ENCODE measurements at places on chromosomes 2 and 18.

- no peak for DNase-seq
Observed at GRCh38 chr2:12041236-12041635, 294.8 kb downstream of the LPIN1 start.

DNA sequence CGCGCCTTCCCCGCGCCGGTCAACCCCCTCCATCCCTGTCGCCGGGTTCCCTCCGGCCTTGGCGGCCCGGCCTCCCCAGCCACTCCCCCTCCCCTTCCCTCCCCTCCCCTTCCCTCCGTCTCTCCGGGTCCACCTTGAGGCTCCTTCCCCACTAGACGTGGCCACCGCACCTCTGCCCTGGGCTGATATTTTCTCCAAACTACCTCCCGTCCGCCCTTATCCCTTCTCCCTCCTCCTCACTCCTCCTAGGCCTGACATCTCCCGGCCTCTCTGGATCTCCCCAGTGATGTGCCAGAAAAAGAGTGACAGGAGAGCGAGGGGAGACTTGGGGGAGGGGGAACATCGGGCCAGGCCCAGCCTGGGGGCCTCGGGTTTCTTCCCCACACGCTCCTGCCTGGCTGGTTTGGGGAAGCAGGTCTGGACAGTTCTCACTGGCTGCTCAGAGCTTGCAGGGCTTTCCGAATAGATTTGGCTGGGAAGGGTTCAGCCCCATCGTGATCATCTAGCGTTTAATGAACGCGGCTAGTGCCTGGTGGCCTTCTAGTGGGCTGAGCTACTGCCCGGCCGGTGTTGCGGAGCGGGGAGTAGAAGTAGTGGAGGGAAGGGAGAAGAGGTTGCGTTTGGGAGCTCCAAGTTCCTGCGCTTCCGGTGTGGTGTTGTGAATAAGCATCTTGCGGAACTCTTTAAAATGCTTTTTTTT lies 641 bp downstream of the MAPRE3 start:
- DNase-seq, result peak; percentile 34

GRCh38 chr2:179855673-179856072 lies 5.7 kb downstream of the ZNF385B start:
- no peak for DNase-seq

DNA sequence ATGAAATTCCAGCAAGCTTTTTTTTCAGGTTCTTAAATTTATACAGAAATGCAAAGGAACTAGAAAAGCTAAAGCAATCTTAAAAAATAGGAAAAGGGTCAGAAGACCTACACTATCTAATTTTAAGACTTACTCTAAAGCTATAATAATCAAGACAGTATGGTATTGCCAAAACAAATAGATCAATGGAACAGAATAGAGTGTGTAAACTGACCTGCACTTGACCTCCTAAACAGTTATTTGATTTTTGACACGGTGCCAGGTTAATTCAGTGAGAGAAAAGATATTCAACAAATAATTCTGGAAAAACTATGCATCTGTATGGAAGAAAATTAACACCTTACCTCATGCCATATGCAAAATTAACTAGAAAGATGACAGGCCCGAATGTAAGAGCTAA lies 73.6 kb downstream of the OLA1 start:
- DNase-seq, result no peak

DNA sequence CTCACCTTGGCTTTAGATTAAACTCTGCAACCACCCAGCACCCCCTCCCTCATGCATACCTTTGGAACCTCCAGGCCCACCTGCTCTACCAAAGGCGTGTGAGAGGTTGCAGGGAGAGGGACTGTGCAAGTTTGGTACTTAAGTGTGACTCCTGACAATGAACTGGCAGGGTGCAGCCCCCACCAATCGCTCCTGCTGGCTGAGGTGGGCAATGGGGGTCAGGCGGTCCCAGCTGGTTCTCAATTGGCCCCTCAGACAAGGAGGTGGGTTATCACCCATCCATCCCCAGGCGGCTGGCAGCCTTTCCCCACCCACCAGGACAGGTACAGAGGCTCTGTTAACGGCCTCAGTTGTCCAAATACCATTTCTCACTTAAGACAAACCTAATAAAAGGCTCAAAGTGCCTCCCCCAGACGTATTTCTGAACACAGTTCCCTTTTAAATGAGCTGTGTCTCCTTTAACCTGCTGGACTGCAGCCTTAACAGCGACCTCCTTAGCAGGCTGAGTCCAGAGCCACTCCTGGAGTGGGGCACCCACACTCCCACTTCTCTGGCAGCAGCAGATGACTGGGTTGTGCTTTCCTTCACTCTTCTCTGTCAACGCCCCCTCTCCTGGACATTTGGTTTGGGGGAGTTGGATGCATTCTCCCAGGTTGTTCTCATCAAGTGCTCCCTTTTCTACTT lies 169.2 kb upstream of the SMAD2 start:
- no peak for DNase-seq

GRCh38 chr2:128422571-128422970 lies 103.9 kb upstream of the HS6ST1 start:
- DNase-seq, result peak; percentile 97

- no peak for DNase-seq
Observed at GRCh38 chr2:122706757-122707223, 951.3 kb downstream of the TSN start.

DNA sequence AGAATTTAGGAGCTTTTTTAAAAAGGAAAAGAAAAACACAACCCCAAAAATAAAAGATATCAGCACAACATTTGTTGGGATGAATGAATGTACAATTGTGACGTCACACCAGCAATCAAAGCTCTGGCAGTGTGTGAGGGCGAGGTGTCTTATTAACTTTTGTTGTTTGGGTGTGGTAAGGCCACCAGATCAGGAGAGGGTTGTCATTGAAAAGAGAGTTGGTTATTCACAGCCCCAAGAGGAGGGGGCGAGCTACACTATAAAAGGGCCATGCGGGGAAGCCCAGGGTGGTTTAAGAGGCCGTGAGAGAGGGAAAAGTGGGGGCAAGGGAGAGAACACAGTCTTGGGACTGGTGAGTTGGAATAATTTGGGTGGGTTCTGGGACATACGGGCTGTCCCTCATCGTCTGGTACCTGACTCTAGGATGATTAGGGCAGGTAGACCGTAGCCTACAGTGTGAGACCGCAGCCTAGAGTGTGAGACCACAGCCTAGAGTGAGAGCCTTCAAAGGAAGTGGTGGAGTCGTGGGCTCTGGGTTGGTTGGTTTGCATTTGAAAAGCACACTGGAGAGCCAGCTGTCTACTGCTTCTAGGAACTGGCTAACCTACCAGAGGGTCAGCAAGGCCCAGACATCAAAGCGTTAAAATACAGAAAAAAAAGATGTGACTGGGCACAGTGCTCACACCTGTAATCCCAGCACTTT lies 128.4 kb downstream of the INO80D start:
- DNase-seq, result no peak

DNA sequence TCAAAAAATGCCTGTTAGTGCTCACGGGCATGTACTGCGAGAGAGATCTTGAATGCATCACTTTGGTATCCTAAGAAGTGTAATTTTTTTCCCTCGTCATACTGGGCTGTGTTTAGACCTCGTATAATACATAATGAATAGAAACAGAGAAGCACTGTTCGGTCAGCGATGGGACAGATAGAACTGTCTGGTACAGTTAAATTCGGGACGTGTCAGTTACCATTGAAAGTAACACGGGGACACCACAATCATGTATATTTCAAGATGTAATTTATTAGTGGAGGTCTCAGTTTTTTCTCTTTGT lies 1.8 kb downstream of the PKP4 start:
- DNase-seq, result no peak

- DNase-seq, result no peak
Observed at GRCh38 chr2:105757433-105757832, 12.7 kb downstream of the NCK2 start.

DNA sequence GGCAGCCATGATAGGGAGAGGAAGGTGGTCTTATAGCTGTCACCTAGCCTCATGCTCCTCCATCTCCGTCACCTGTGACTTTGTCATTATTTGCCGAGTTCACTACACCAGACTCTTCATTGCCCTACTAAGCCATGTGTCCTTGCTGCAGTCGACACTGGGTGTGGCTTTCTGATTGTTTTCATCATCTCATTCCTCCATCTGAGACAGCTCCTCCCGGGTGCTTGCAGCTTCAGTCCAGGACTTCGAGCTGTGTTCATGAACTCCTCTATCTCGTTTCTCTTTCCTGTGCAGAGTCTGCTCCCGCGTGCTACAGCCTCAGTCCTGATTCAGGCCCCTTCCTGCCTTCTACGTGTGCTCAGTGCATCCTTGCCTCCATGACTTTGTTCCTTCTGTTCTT lies 295.1 kb upstream of the TNP1 start:
- DNase-seq, result no peak

GRCh38 chr2:211620986-211621385 lies 917.6 kb downstream of the ERBB4 start:
- no peak for DNase-seq

DNA sequence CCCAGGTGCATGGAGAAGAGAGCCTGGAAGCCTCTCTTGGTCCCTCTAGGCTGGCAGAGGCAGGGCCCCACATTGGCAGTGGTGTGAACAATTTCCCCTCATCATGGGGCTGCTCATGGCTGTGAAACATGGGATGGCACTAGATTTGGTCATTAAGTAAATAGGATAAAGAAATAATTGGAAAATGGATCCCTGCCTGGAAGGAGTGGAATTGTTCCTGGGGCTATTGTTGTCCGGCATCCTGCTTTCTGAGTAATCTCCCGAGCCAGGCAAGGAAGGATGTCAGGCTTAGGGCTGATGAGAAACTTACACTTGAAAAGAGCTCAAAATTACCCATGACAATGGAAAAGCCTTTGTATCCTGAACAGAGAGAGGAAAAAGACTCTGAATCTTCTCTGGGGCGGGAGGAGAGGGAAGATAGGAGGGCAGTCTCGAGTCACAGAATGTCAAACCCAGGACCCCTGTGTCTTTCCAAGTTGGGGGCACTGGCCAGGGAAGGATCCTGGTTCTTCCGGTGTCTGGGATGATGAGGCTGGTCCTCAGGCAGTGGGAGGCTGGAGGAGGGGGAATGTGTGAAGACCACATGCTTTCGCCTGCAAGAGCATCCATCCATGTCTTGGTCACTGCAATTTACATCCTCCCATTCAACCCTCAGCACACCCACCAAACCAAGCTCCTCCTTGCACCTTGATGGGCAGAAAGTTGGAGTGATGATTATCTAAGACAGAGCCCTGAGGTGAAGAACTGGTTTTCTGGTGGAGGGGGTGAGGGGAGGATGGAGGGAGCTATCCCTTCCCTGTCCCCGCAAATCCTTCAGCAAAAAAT lies 27.1 kb upstream of the STEAP3 start:
- DNase-seq, result no peak

GRCh38 chr2:232872826-232873225 lies 2.8 kb downstream of the SNORC start:
- no peak for DNase-seq

GRCh38 chr18:66077066-66077465 lies 326.3 kb downstream of the CDH7 start:
- no peak for DNase-seq

DNA sequence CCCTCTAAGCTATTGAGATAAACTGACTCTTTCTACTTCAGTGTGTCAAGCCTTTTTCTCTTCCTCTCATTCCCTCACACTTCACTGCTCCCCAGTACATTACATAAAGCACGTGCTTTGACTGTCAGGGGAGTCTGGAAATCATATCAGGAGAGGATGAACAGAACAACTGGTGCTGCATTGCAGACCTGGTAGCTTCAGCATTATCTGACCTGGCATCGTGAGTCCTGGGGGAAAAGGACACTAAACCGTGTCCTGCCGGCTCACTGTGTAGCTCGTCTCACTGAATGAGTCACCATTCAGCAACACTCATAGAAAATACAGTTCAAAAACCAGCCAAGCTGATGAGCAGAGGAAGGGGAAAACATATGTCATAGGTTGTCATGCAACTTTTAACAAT lies 108.5 kb upstream of the UNC80 start:
- DNase-seq, result peak; percentile 59

DNA sequence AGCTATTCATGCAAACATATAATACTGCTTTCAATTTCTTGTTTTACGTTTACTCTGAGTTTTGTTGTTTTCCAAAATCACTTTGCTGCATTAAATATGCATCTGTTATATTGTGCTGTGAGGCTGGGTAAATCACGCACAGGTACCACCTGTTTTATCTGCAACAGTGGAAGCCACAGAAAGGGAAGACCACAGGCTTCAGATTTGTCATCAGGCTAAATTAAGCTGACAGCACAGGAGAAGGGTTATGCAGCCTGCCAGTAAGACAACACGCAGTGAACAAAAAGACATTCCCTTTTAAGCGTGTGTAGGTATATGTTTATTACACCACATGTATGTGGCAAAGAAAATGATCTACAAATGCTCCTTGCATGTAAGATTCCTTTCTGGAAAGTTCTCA lies 38.2 kb downstream of the ZNF516 start:
- DNase-seq, result no peak

GRCh38 chr2:23380562-23381065 lies 4.4 kb upstream of the KLHL29 start:
- DNase-seq, result peak; percentile 54

DNA sequence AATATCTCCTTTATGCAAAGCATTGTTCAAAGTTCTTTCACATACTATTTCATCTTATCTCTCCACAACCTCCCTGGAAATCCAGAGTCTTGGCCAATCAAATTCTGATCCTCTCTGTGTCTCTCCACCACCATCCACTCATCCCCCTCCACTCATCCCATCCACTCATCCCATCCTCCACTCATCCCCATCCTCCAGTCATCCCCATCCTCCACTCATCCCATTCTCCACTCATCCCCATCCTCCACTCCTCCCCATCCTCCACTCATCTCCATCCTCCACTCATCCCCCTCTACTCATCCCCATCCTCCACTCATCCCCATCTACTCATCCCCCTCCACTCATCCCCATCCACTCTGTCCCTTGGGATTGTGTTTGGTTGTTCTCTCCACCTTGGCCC lies 101.1 kb downstream of the BCL2 start:
- DNase-seq, result no peak

DNA sequence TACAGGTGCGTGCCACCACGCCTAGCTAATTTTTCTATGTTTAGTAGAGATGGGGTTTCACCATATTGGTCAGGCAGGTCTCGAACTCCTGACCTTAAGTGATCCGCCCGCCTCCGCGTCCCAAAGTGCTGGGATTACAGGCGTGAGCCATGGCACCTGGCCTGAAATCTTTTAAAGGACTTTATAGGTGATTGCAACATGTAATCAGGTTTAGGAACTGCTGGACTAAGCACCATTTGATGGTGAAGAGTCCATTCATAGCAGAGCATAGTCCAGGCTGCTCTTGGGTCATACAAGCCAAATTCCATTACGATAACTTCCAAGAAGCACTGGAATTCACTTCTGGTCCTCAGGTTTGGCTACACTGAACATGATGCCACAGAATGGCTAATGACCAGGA lies 200.6 kb upstream of the SMAD2 start:
- no peak for DNase-seq

GRCh38 chr2:144650907-144651306 lies 131.0 kb upstream of the ZEB2 start:
- no peak for DNase-seq

- no peak for DNase-seq
Observed at GRCh38 chr18:48805826-48806535, 144.8 kb downstream of the SMAD7 start.

Measured in iris pigment epithelial cell (primary cell).